Activated CD4-positive, alpha-beta T cell treated with anti-CD3 and anti-CD28 coated beads, Interleukin-2, amount 10 ng/mL, durations not matched to agents 7 days and 5 days (primary cell): ENCODE measurements at places on chromosomes 5 and 9. TPM values are rescaled to one million over a fixed set of nuclear protein-coding genes. Genes with fewer than 3 reads are reported as not detected.

DNA sequence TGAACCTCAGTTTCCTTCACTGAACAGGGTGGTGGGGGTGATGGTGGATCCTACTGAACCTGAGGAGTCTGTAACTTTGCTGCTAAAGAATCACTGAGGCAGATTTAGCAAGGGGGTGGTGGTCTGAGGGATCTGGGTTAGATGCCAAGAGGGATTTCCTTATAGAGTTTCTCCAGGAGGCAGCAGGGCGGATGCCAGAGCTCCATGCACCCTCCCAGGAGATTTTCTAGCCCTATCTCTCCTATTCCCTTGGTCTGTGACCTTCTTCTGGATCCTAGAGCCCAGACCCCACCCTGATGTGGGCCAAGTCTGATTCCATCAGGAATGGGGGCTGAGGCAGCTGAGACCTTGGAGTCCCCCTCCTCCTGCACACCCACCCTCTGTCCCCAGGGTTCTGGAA is 6.0 kb downstream of the PTGS1 start:
- H3K4me3 ChIP-seq, result no peak overlapping the region
- no peaks in the 10 kb centered on the region for H3K4me1 ChIP-seq
- no peak for DNase-seq
- H3K27me3 ChIP-seq, result peaks cover 6% of the 10 kb centered on the region
- no peaks in the 10 kb centered on the region for H3K36me3 ChIP-seq

DNA sequence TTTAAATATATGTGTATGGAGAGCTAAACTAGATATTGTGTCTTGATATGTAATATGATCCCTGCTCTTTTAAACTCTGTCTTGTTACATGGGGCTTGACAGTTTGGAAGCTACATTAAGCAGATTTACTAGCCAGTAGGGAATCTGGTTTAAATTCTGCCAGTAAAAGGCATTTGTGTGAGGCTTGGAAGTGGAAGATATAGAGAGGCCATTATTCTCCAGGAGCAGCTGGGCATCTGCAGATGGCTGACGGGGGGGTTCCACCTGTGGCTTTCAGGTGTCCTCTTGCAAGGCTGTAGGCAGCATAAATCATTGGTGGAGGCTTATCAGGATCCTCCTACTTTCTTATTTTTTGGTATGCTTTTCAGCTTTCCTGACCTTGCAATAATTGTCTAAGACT is 179.1 kb upstream of the FBXL7 start:
- no peaks in the 10 kb centered on the region for H3K36me3 ChIP-seq
- H3K4me3 ChIP-seq, result no peak overlapping the region
- DNase-seq, result no peak
- H3K27ac ChIP-seq, result no peak overlapping the region
- no peaks in the 10 kb centered on the region for H3K27me3 ChIP-seq
- no peaks in the 10 kb centered on the region for H3K4me1 ChIP-seq

GRCh38 chr9:122261469-122261881 is 3.2 kb downstream of the RBM18 start:
- H3K4me3 ChIP-seq, result no peak overlapping the region
- H3K27me3 ChIP-seq, result no peaks in the 10 kb centered on the region
- no peak for DNase-seq
- H3K36me3 ChIP-seq, result peaks cover 32% of the 10 kb centered on the region
- H3K4me1 ChIP-seq, result peaks cover 45% of the 10 kb centered on the region

- H3K27ac ChIP-seq, result no peak overlapping the region
- no peaks in the 10 kb centered on the region for H3K27me3 ChIP-seq
- no peak overlapping the region for H3K4me3 ChIP-seq
- H3K4me1 ChIP-seq, result peaks cover 3% of the 10 kb centered on the region
These were observed 156.5 kb downstream of the TRIO start for GRCh38 chr5:14299666-14300065.

GRCh38 chr9:3698076-3698475 is 172.3 kb upstream of the RFX3 start:
- H3K4me1 ChIP-seq, result no peaks in the 10 kb centered on the region
- no peak overlapping the region for H3K4me3 ChIP-seq
- H3K27ac ChIP-seq, result no peak overlapping the region

DNA sequence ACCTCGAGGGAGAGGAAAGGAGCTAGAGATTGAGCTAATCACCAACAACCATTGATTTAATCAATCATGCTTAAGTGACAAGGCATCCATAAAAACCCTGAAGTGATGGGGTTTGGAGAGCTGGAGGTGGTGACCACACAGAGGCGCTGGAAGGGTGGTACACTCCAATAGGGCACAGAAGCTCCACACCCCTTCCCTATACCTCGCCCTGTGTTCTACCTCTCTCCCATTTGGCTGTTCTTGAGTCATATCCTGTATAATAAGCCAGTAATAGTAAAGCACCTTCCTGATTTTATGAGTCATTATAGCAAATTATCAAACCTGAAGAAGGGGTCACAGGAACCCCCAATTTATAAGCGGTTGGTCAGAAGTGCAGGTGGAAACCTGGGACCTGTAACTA is 18.3 kb downstream of the ACTL7B start:
- no peak overlapping the region for H3K4me3 ChIP-seq
- no peak overlapping the region for H3K27ac ChIP-seq
- H3K4me1 ChIP-seq, result peaks cover 10% of the 10 kb centered on the region
- H3K27me3 ChIP-seq, result no peaks in the 10 kb centered on the region

- DNase-seq, result no peak
- H3K27me3 ChIP-seq, result peaks cover 2% of the 10 kb centered on the region
- H3K36me3 ChIP-seq, result no peaks in the 10 kb centered on the region
- H3K4me3 ChIP-seq, result no peak overlapping the region
These were observed 127.7 kb upstream of the C9orf72 start for GRCh38 chr9:27701016-27701415.

PLAC8L1 gene
- 0.47 TPM for total RNA-seq

SHISAL2B gene
- total RNA-seq, result not detected
